Forelimb muscle (tissue), 1 donor: ENCODE measurements at places on chromosomes 12 and 14.

DNA sequence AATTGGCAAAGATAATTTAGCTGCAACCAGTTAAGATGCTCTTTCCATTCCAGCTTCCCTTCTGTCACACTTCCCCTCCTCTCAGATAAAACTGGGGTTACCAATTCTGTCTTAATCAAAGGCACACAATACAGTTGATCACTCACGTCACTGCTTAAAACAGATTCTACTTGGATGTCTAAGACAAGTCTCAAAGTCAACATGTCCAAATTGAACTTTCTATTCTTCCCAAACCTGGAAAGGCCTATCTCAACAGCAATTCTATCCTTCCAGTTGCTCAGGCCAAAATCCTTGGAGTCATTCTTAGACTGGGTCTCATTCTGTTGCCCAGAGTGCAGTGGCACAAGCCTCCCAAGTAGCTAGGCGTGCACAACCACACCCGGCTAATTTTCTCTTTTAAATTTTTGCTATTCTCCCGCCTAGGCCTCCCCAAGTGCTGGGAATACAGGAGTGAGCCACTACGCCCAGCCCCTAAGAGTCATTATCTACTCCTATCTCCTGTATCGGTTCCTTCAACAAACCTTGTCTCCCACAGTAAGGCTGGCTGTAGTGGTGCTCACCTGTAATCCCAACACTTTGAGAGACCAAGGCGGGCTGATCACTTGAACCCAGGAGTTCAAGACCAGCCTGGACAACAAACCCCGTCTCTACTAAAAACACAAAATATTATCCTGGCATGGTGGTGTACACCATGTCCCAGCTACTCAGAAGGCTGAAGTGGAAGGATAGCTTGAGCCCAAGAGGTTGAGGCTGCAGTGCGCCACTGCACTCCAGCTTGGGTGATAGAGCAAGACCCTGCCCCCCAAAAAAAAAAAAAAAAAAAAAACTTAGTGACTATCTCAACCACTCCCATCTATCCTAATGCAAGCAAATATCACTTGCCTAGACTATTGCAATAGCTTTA lies 4.7 kb downstream of the RPS29 start:
- DNase-seq: no peak

DNA sequence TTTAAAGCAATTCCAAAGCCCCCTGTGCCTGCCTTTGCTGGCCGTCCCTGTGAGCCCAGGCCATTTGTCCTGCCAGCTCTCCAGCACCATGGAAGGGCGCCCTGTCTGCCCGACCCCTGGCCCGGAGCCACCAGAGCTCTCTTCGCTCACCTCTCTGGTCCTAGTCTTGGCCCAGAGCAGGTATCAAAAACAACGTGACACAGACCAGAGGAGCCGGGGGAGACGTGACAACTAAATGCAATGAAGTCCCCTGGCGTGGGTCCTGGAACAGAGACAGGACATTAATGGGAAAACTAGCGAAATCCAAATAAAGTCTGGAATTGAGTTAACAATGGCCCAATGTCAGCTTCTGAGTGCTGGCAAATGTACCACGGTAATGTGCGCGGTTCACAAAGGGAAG lies 83.2 kb upstream of the DIO3 start:
- DNase-seq: no peak

DNA sequence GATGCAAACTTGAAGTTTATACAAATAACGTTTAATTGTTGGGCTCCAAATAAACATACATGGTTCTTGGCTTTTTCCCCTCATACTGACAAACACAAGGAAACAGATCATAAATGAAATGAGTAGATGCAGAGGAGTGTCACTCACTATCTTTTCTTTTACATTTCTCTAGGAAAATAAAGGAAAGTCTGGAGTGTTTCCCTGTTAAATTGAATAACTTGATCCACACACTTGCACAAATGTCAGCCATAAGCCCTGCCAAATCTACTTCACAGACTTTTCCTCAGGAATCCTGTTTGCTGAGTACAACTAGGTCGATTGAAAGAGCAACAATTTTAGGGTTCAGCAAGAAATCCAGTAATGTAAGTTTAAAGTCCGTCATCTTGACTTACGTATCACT lies 175.3 kb downstream of the PLCZ1 start:
- no peak for DNase-seq

DNA sequence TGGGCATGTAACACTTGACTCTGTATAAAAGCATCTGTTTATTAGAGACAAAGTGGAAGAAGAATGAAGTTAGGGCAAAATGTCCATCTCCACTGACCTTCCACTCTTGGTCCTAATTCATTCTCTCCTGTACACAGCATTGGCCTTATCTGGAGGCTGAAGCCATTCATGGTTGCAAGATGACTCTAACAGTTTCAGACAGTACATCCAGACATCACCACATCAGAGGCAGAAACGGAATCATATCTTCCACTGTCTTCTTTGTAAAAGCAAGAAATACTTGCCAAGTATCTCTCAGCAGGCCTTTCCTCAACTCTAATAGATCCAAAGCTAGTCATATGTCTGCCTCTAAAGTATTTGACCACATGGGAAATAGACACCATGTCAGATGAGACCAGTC lies 41.1 kb downstream of the PTHLH start:
- no peak for DNase-seq

- no peak for DNase-seq
Measured at GRCh38 chr12:3042394-3042793, 34.8 kb upstream of the TSPAN9 start.

- no peak for DNase-seq
Measured at GRCh38 chr12:25293653-25294052, 42.9 kb upstream of the KRAS start.
